ENCODE measurements at places on chromosomes 5 and 9.

- DNase-seq, result no peak
Measured at GRCh38 chr5:75567710-75568109, 43.5 kb upstream of the ANKDD1B start.

GRCh38 chr9:18718393-18718792, 244.4 kb downstream of the ADAMTSL1 start:
- no peak for DNase-seq

DNA sequence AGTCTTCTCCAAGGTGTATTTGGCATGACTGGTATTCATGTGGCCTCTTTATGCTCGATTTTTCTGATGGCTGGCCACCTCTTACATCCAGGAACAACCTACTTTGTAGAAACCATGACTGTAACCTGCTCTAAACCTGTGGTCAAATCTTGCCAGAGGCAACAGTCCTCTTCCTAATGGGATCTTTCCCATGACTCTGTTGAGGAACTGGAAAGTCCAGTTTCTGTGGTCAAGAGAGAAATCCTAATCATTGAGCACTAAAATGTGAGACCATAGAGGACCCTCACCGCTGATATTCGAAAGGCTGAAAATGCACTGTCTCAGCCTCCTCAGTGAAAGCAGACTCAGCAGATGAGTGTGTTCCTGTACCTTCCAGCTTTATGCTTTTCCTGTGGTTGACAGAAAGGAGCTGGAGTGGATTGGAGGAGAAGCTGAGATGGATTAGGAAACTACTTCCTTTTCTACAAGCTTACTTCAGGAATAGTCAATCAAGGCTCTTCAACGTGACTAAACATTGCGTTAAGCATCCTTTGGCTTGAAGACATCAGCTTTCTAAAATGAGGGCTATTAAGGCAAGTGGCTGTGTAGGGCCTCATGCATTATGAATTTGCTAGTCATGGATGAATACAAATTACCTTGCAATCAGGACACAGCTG, 69.7 kb upstream of the DAPK1 start:
- no peak for DNase-seq

- no peak for DNase-seq
Measured at GRCh38 chr5:77733130-77733529, 43.0 kb downstream of the TBCA start.

- no peak for DNase-seq
Measured at GRCh38 chr9:107447834-107448233, 41.7 kb downstream of the KLF4 start.

- DNase-seq, result no peak
Measured at GRCh38 chr5:58543723-58544122, 39.2 kb upstream of the RAB3C start.

Data from stimulated activated CD8-positive, alpha-beta memory T cell treated with anti-CD3 and anti-CD28 coated beads, Interleukin-15, amount 100 ng/mL, for 24 hours (primary cell).